ENCODE measurements at places on chromosomes 3 and 15. TPM values are rescaled to one million over a fixed set of nuclear protein-coding genes. Genes with fewer than 3 reads are reported as not detected.

DNA sequence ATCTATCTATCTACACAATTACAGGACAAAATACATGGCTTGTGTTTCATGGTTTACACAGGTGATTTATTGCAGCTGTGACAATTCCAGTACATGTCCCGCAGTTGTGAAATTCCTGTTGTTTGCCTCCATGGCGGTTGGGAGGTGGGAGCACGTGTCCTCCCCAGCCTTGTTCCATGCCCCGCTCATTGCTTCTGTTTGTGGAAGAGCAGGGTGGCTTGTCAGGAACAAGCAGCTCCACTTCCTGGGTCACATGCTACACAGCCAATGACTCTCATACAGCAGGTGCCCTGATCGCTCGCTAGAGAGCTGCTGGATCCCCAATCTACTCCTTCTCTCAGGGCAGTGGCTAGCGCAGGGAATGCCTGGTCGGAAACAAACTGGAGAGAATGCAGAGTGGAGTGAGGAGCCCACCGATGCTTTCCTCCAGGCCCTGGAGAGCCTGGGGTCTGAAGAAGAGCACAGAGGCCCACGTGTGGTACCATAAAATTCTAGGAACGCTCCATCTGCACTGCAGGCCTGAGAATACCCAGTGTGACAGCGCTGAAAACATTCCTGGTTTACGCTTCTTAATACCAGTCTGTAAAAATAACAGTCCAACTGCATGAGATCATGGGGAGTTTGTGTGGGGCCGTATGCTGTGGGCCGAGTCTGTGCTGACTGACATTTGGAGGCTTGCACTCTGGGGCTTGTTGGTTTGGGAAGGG is 270.6 kb upstream of the RGMA start:
- no peak for DNase-seq

DNA sequence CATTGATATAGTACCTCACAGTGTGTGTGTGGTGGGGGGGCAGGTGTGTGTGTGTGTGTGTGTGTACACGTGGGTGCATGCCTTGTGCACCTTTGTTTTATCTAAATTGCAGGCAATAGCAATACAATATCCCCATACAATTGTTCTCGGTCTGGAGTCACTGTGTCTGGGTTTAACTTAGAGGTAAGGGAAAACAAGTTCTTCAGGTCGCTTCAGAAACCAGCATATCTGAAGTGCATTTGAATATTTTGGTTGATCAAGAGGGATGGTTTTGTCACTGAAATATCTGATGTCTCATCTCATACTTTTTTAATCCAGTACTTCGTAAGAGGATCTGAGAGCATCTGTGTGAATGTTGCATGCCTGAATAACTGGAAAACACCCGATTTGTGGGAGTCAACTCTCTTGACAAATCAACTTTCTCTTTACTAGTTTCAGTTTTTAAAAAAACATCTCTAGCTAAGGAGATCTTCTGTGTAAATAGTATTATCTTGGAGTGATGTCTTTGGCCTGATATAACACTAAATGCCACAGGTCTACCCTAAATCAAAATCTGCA is 206.8 kb upstream of the NR2F2 start:
- DNase-seq, result no peak

- DNase-seq, result no peak
Measured at GRCh38 chr3:19940643-19941042, 6.3 kb upstream of the RAB5A start.

- no peak for DNase-seq
Measured at GRCh38 chr3:44628716-44629115, 3.9 kb downstream of the ZNF197 start.

- no peak for DNase-seq
Measured at GRCh38 chr3:151552589-151552988, 91.7 kb upstream of the IGSF10 start.

GRCh38 chr3:195159117-195159813 is 111.7 kb downstream of the XXYLT1 start:
- DNase-seq, result peak; percentile 58

- no peak for DNase-seq
Measured at GRCh38 chr3:79478620-79479019, 289.2 kb downstream of the ROBO1 start.

GRCh38 chr15:53506370-53506769 is 253.1 kb downstream of the WDR72 start:
- DNase-seq, result no peak

Gene GP9
- not detected for total RNA-seq

Gene FANCD2OS
- not detected for total RNA-seq

Gene SNTN
- total RNA-seq, result not detected

Gene ZIC4
- not detected for total RNA-seq

Gene XCR1
- total RNA-seq, result not detected

Gene MAP3K13
- total RNA-seq, result 8.4 TPM
